ENCODE measurements at places on chromosomes 3 and 15.

GRCh38 chr15:77983708-77984445 lies 93.6 kb downstream of the TBC1D2B start:
- DNase-seq: no peak

DNA sequence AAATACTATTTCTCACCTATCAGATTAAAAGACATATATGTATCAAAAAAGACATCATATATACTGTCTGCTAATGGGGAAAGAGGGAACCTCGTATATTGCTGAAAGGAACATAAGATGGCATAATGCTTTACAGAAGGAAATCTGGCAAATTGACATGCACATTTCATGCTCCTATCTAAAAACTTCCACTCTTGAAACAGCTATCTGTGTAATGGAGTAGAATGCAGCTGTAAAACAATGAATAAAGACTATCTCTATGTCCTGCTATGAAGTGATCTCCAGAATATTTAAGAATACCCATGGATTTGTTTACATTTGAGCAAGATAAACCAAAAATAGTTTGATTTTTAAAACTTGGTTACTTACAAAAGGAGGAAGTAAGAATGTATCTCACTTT lies 107.4 kb downstream of the TBL1XR1 start:
- DNase-seq: no peak

GRCh38 chr3:139122221-139122581 lies 77.5 kb upstream of the PRR23C start:
- no peak for DNase-seq

DNA sequence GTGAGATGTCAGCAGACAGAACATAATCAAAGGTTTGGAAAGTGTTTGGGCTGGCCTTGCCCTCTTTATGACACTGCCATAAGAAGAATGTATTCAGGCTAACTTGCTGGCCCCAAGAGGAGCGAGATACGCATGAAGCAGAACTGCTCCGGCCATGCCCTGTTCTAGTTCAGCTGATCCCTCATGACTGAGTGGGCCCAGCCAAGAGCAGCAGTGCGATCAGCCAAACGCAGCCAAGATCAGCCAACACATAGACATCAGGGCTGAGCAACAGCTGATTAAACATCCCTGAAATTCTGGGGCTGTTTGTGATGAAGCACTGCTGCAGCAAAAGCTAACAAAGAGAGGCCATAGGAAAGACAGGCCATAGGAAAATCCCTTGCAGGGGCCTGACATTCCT lies 24.1 kb downstream of the POMGNT2 start:
- no peak for DNase-seq

- DNase-seq: no peak
Measured at GRCh38 chr3:40054568-40055222, 245.3 kb downstream of the MYRIP start.

DNA sequence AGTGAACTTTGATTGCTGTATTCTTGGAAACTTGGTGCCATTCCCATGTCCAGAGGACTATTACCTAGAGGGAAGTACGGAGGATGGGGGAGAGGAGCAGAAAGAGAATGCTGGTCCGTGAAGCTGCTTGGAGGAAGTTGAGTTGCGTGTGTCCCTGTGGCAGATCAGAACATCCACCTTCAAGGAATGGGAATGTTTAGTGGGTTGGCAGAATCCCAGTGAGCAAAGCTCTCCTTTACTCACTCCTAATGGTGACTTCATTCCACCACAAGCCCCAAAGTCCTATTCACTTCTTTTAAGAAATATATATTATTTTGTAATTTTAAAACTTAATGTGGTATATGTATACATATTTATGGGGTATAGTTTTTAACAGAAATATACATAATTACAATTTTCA lies 247.8 kb upstream of the FEZF2 start:
- DNase-seq: no peak

Data from CD4-positive, alpha-beta T cell treated with Interferon alpha-2 for 1 hour (primary cell).